Hypothalamus (tissue), 51 donors: ENCODE measurements at places on chromosomes 2 and 18.

DNA sequence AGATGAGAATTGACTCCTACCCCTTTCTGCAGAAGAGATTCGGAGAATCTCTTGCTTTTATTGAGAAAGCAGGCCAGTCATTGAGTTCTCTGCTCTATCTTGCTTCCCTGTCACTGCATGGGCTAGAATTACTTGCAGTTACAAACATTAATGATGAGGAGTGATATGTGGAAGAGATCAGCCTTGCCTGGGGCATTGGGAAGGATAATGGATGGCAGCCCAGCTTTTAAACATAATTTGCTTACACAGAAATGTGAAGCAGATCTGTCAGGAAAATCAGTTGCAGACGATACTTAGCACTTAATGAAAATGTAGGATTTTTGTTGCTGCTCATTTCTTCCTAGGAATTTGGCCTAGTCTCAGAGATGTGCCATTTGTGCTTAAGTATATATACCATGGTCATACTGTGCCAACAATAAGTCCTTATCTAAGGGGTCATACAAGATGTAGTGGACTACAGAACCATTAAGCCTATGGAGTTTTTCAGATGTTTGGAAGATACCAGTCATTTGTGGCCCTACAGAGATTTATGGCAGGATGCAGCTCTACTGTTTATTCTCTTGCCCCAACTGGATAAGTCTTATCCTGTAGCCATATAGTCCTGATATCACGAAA lies 92.7 kb downstream of the XRCC5 start:
- DNase-seq: no peak

DNA sequence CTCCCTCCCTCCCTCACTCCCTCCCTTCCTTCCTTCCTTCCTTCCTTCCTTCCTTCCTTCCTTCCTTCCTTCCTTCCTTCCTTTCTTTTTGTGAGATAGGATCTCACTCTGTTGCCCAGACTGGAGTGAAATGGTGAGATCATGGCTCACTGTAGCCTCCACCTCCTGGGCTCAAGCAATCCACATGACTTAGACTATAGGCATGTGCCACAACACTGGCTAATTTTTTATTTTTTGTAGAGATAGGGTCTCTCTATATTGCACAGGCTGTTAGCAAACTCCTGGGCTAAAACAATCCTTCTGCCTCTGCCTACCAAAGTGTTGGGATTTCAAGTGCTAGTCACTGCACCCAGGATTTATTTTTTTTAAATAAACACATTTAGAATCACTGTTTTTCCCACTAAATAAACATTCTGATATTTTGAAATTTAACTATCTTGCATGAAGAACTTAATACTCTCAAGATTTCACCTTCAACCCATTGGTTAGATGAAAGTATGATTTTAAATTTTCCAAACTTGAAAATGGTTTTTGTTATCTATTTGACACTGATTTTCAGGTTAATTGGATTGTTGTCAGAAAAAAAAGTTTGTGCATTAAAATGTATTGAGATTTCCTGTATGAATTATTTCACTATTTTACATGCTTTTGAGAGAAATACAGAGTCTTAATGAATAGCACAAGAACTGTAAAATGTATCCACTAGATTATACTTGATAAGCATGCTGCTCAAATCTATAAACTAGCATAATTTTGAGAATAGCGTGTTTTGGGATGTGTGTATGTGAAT lies 745.1 kb downstream of the TSN start:
- no peak for DNase-seq

- DNase-seq: no peak
Observed at GRCh38 chr2:8096484-8096883, 585.4 kb upstream of the ID2 start.

DNA sequence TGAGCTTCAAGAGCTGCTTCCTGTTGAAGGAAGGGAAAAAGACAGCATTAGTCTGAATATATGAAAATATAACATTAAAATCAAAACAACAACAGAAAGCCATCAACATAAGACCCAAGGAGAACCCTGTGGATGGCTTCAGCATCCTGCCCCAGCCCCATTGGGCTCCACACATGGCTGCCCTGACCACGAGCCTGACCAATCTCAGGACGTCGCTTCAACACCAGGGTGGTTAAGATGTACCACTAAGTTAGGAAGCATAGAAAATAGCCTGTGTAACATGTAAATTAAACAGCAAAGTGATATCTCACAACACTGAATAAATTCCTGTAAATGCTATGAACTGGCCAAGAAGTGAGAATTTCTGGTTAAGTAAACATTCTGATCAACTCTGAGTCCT lies 77.2 kb upstream of the CD226 start:
- no peak for DNase-seq

DNA sequence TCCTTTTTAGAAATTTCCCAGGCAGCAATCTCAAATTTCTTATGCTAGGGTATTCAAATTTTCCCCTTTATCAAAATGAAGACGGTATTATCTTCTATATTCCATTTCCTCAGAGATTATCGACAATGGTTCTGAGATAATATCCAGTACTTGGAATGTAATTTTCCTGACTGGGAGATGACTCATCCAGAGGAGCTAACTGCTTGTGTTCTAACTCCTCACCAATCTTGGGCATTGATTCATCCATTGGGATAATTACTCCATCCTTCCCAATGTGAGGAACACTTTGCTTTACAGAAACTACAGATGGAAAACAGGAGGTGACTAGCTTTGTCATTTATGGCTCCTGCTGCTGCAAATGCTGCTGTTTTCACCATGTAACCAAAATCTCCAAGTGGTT lies 239.4 kb upstream of the LYPD1 start:
- DNase-seq: no peak

DNA sequence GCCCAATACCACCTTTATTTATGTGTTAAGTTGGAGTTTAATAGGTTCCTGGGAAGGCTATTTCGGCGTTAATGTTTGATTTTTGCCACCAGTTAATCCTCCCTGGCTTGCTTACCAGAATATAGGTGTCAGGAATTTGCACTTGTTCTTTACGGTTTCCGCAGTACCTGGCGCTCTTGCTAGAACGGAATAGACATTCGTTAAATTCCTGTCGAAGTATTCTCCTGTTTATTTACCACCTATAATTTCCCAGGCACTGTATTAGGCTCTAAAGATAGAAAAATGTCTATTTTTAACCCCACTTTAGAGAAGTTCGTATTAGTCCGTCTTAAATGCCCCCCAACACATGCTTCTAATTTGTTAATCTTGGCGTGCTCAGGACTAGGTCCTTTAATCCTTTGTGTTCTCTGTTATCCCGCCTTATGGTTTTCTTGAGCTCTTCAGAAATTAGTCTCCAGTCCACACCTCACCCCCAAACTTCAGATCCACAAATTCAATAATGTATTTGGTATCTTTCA lies 575 bp downstream of the CCDC150 start:
- DNase-seq: no peak

- DNase-seq: no peak
Observed at GRCh38 chr2:225019105-225019504, 23.2 kb downstream of the DOCK10 start.
